Tracheal epithelial cell (primary cell): ENCODE measurements at places on chromosomes 7 and 10. TPM values are rescaled to one million over a fixed set of nuclear protein-coding genes. Genes with fewer than 3 reads are reported as not detected.

FAM131B gene
- total RNA-seq: 0.21 and 0.24 TPM in 2 replicates

PRR15 gene
- total RNA-seq: 1.3 and 3.9 TPM in 2 replicates

SFTPA1 gene
- total RNA-seq: not detected in 2 replicates

CCDC3 gene
- 0.96 and 1.7 TPM in 2 replicates for total RNA-seq

LIPJ gene
- total RNA-seq: not detected in 2 replicates

CALCR gene
- not detected in 2 replicates for total RNA-seq

PILRA gene
- under 0.01 TPM in 1 of 2 replicates, not detected in the other for total RNA-seq

ANXA8 gene
- total RNA-seq: 268 and 382 TPM in 2 replicates

ICA1 gene
- 6.5 and 6.6 TPM in 2 replicates for total RNA-seq

ACTL6B gene
- total RNA-seq: not detected in 2 replicates

TSPAN12 gene
- 1.5 and 7.0 TPM in 2 replicates for total RNA-seq

PLAU gene
- total RNA-seq: 72.9 and 837 TPM in 2 replicates

UNC5B gene
- 14.0 and 64.6 TPM in 2 replicates for total RNA-seq

VAX1 gene
- not detected in 2 replicates for total RNA-seq

BCL7B gene
- total RNA-seq: 19.0 and 20.0 TPM in 2 replicates

HYAL4 gene
- total RNA-seq: under 0.01 TPM in 1 of 2 replicates, not detected in the other

GTPBP10 gene
- 18.8 and 20.0 TPM in 2 replicates for total RNA-seq

TMEM130 gene
- not detected in 2 replicates for total RNA-seq

RGR gene
- total RNA-seq: not detected in 2 replicates

HECW1 gene
- not detected in 2 replicates for total RNA-seq

GRM8 gene
- total RNA-seq: not detected in 2 replicates

ARHGEF5 gene
- total RNA-seq: 11.9 and 14.9 TPM in 2 replicates

SERPINE1 gene
- total RNA-seq: 126 and 446 TPM in 2 replicates

EN2 gene
- not detected in 2 replicates for total RNA-seq

RPEL1 gene
- under 0.01 TPM in 2 replicates for total RNA-seq

APBB1IP gene
- total RNA-seq: 1.4 TPM in 1 of 2 replicates, not detected in the other

RAB19 gene
- total RNA-seq: 1.4 TPM in 1 of 2 replicates, not detected in the other

CPA2 gene
- 0.43 TPM in 1 of 2 replicates, not detected in the other for total RNA-seq

CYP2E1 gene
- total RNA-seq: 2.1 and 2.7 TPM in 2 replicates

RALA gene
- total RNA-seq: 15.8 and 17.6 TPM in 2 replicates

GCK gene
- 0.21 and 0.96 TPM in 2 replicates for total RNA-seq

SAP25 gene
- total RNA-seq: not detected in 2 replicates

BAZ1B gene
- total RNA-seq: 41.8 and 42.2 TPM in 2 replicates

PON3 gene
- 0.96 and 3.6 TPM in 2 replicates for total RNA-seq

GPNMB gene
- 19.6 and 142 TPM in 2 replicates for total RNA-seq

HOXA11 gene
- 0.72 TPM in 1 of 2 replicates, not detected in the other for total RNA-seq

ZPBP gene
- not detected in 2 replicates for total RNA-seq

GLCCI1 gene
- 1.7 and 2.4 TPM in 2 replicates for total RNA-seq

KIAA1549 gene
- total RNA-seq: 0.21 and 0.96 TPM in 2 replicates

COPS6 gene
- total RNA-seq: 35.7 and 53.5 TPM in 2 replicates

LOXL4 gene
- 0.64 and 5.3 TPM in 2 replicates for total RNA-seq

KIN gene
- 3.1 and 6.2 TPM in 2 replicates for total RNA-seq

TMEM196 gene
- under 0.01 TPM in 1 of 2 replicates, not detected in the other for total RNA-seq

TYSND1 gene
- 27.2 and 67.4 TPM in 2 replicates for total RNA-seq

MEST gene
- total RNA-seq: 12.0 and 15.1 TPM in 2 replicates

SGCE gene
- total RNA-seq: 21.3 and 29.2 TPM in 2 replicates

NYAP1 gene
- total RNA-seq: 0.85 and 1.4 TPM in 2 replicates

MRM2 gene
- 16.9 and 17.3 TPM in 2 replicates for total RNA-seq

ESYT2 gene
- 101 and 111 TPM in 2 replicates for total RNA-seq

CISD1 gene
- 28.7 and 40.7 TPM in 2 replicates for total RNA-seq

SLC18A2 gene
- under 0.01 TPM in 1 of 2 replicates, not detected in the other for total RNA-seq

PLCE1 gene
- 0.48 and 0.85 TPM in 2 replicates for total RNA-seq

TEX47 gene
- not detected in 2 replicates for total RNA-seq
